ENCODE measurements at places on chromosomes 12 and 14.

- DNase-seq: no peak
These were observed 23.6 kb upstream of the FOS start for GRCh38 chr14:75254901-75255584.

DNA sequence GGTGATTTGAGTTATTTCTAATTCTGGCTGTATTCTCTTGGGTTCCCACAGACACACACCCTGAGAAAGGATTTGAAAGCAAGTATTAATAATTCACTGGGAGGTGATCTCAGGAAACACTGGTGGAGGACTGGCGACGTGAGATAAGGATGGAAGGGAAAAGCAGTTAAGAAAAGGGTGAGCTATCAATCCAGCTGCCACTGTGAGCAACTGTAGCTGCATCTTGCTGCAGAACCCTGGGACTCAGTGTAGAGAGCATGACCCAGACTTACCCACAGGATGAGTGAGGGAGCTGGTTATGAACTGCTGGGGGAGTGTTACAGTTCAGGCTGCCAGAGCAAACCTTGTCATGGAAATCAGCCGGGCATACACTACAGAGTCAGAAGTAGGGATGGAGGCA is 71.9 kb downstream of the RESF1 start:
- DNase-seq: no peak

DNA sequence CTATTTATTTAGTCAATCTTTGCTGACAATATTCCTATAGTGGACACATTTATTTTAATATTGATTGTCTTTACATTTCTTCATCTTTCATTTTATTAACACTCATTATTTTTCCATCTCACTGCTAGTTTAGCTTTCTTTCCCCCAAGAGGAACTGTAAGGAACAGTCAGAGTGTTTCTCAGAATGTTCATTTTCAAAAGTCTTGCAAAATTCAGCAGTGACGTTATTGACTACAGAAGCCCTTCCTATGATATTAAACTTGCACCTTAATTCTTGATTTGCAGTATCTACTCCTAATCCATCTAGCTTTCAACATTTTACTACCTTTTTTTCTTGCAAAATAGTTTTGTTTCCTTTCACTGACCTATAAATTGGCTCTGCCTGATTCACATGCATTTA is 13.0 kb downstream of the CLEC2B start:
- DNase-seq: no peak

DNA sequence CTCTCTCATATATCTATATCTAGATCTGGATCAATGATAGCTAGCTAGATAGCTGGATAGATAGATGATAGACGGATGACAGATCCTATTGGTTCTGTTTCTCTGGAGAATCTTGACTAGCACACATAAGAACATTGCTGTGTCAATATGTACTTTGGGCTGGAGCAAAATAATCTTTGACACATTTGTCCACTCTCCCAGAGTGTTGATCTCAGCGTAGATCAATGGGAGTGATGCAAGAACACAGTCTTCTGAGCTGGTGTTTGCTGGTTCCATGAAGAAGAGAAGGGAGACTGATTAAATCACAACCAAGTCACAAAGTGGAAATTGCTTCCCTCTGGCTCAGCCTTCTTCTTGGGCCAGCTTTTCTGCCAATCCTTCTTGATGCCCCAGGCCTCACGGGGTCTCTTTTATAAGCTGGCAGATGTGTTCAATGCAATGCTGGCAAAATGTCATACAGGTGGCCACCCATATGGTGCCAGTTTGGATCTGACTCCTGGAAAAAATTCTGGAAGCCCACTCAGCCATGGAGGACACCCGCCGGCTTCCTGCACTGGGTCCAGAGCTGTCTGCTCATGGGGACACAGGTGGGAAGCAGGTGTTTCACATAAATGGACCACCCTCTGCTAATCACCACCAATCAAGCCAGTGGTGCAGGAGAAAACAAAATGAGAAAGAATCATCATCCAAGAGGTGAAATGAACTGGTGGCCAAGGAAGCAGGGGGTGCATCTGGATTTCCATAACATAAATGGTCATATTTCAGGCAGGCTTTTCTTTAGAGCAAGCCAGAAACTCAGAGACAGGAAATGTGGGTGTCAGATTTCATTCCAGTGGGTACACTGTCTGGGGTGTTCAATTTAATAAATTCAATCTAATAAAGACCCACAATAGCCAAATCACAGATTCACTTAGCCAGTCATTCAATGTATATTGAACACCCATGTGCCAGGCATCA is 310.3 kb downstream of the DPF3 start:
- no peak for DNase-seq

DNA sequence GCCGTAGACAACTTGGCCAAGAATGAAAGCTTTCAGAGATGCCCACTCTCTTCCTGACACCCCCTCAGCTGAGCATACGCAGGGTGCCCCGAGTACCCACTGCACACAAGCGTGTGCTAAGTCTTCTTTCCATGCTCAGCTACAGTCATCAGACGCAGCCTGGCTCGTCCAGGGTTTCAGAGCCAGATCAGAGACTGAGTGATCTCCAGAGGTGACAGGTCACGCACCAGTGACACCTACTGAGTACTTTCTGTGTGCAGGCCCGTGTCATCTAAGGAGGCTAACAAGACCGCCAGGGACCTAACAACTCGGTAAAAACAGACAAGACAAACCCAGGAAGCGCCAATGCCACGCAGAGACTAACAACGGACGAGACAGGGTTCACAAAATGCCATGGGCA is 25.1 kb downstream of the STX2 start:
- DNase-seq: no peak

- no peak for DNase-seq
These were observed 368.4 kb upstream of the E2F7 start for GRCh38 chr12:77433799-77434198.

DNA sequence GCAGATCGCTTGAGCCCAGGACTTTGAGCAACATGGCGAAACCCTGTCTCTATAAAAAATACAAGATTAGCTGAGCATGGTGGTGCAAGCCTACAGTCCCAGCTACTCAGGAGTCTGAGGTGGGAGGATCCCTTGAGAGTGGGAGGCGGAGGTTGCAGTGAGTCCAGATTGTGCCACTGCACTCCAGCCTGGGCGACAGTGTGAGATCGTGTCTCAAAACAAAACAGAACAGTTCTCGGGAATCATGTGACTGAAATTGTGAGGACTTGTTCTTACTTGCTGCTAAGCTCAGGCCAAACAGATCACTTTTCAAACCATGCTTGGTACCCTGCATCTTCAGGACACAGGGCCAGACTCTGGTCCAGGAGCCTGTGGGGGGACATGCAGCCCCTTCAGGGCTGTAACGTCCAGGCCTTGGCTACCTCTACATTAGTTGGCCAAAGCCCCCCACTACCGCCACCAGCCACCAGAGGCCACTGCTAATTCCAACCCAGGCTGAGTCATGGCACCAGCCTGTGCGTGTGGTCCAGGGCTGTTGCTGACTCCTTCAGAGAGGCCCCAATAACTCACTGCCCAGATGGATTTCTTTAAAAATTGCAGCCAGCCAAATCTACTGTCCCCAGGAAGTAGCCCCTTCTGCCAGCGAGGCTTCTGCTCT is 33.4 kb upstream of the SYNDIG1L start:
- peak; percentile 26 for DNase-seq

GRCh38 chr12:49314811-49315210 is 8.2 kb upstream of the TROAP start:
- DNase-seq: no peak

- DNase-seq: no peak
These were observed 21.9 kb upstream of the PTCSC3 start for GRCh38 chr14:36198378-36198777.

DNA sequence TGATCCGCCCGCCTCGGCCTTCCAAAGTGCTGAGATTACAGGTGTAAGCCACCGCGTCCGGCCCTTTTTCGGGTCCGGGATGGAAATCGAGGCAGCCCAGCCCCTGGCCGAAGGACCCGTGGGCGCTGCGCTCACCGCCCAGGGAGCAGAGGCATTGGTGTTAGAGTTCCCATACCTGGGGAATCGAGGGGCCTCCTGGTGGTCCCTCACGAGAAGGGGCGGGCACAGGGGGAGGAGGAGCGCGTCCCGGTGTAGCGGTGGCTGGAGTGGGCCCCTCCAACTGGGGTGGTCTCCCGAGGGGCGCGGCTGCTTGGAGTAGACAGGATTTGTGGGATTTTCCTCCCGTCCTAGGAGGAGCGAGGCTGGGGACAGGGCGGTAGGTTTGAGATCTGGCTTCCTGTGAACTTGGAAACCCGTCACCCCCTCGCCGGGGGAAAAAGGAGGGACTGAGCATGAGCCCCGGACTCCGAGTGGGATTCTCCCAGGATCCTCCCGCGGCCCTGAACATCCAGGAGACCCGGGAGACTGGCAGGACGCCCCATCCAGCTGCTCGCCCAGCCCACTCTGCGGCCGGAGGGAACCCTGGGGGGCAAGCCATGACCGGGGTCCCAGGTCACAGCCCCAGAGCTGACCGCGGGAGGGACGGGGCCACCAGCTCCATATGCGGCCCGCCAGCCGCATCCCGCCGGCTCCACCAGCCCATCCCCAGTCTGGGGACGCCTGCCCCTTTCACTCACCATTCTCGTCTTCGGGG is 70.9 kb downstream of the ASCL4 start:
- DNase-seq: no peak

DNA sequence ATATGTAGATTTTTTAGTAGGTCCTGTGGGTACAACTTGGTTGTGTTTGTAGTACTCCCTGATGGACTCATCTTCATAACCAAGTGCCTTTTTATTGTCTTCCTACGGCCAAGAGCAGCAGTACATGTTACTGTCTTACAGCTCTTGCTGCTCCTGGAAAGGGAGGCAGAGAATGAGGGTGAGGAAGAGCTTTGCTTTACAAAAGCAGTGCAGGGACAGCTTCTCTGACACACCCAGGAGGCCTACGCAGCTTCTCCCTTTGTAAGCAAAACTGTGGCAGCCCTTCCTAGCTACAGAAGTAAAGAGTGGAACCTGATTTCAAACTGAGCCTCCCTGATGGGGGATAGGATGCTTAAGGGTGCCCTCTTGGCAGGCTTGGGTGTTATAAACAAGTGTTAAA is 18.6 kb downstream of the MYRFL start:
- DNase-seq: no peak

- DNase-seq: no peak
These were observed 77.1 kb downstream of the B4GALNT3 start for GRCh38 chr12:536751-537245.

DNA sequence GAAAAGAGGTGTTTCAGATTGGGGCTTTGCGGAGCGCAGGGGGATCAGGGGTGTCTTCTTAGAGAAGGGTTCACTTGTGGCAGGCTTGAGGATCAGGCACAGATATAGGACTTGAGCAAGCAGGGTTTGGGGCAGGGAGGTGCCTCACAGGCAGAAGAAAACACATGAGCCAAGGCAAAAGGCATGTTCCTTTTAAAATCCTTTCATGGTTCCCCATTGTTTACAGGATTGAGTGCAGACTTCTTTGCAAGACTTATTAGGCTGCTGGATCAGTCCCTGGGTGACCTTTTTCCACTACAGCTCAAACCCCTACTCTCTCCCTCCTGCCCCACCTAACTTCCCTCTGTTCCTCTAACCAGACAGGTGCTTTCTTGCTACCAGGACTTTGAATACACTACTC is 19.7 kb downstream of the HSPB8 start:
- no peak for DNase-seq

DNA sequence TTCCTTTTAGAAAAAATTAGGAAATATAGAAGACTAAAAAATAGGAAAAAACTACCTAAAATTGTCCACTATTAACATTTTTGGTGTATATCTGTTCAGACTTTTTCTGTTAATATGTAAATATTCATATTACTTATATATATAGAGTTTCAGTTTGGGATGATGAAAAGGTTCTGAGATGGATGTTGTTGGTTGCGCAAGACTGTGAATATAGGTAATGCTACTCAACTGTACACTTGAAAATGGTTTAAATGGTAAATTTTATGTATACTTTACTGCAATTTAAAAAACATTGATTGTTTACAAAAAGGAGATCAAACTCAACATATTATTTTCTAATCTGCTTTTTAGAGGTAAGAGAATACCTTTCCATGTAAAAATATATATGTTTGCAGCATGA is 200.9 kb downstream of the RAD51B start:
- DNase-seq: no peak

DNA sequence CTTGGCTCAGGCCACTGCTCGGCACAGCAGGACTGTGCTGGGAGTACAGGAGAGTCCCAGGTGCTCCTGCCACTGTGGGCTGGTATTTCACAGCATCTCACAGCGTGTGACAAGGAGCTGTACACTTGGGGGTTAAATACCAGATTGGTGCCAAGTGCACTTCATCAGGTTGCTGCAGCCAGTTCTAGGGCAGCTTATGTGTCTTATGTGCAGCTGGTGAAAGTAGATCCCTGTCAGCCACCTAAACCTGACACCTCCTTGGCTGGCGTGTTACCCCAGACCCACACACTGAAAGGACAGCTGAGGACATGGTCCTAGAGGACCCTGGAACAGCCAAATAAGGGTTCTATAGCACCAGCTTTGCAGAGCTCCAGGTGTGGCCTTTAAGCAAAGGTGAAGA is 18.9 kb downstream of the PLEKHH1 start:
- DNase-seq: no peak

- DNase-seq: no peak
These were observed 364.1 kb downstream of the PAWR start for GRCh38 chr12:79326663-79327062.

DNA sequence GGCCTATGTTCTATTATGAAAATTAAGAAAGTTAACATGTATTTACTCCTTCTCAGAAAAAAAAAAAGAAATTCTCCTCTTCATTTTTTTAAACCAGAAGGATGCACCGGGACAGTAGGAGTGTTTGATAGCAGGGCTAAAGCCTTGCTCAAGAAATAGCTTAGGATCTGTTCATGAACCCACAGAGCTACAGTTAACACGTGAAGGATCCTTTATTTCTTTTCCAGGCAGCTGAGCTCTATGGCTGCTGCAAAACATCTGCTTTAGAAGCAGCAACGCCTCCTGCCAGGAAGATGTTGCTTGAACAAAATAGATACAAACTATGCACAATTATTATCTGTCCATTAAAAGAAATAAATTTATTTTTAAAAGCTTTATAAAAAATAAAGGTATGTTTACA is 254.8 kb downstream of the PRKD1 start:
- no peak for DNase-seq

DNA sequence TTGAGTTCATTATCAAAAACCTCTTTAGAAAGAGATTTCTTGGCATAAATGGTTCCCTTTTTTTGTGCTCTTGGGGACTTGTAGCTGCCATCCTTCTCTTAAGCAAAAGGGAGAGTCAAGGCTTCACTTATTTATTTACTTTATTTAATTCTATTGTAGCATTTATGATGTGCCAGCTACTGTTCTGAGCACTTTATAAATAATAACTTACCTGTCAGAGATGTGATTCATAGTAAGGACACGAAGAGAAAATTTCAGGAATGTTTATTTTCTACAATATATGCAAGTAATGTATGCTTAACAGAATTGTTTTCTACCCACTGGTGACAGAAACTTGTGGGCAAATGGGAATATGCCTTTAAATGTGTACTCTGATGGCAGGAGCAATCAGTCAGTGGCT is 33.3 kb downstream of the TMEM117 start:
- no peak for DNase-seq

DNA sequence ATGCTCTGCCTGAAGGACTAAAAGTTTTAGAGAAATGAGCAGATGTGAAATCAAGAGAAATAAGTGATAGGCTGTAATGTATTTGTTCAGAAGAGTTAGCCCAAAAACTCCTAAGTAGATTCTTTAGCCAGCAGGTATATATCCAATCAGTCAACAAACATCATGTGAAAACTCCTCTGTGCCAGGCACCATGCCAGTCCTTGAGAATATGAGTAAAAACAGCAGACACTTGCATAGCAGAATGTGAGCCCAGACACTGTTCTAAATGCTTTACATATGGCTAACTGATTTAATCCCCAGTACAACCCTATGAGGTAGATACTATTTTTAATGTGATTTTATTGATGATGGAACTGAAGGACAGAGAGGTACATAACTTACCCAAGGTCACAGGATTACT is 329.8 kb downstream of the PAWR start:
- DNase-seq: no peak

GRCh38 chr12:15918066-15918465 is 6.9 kb downstream of the DERA start:
- no peak for DNase-seq
